Stimulated activated CD4-positive, alpha-beta T cell treated with anti-CD3 and anti-CD28 coated beads, Interleukin-12 subunit alpha, Interleukin-12 subunit beta, amount 100 ng/mL, for 24 hours (primary cell): ENCODE measurements at places on chromosomes 2 and 18.

GRCh38 chr18:70373042-70373519 lies 84.2 kb downstream of the SOCS6 start:
- DNase-seq, result no peak

- no peak for DNase-seq
These were observed 22.6 kb downstream of the ST6GAL2 start for GRCh38 chr2:106863387-106863786.

DNA sequence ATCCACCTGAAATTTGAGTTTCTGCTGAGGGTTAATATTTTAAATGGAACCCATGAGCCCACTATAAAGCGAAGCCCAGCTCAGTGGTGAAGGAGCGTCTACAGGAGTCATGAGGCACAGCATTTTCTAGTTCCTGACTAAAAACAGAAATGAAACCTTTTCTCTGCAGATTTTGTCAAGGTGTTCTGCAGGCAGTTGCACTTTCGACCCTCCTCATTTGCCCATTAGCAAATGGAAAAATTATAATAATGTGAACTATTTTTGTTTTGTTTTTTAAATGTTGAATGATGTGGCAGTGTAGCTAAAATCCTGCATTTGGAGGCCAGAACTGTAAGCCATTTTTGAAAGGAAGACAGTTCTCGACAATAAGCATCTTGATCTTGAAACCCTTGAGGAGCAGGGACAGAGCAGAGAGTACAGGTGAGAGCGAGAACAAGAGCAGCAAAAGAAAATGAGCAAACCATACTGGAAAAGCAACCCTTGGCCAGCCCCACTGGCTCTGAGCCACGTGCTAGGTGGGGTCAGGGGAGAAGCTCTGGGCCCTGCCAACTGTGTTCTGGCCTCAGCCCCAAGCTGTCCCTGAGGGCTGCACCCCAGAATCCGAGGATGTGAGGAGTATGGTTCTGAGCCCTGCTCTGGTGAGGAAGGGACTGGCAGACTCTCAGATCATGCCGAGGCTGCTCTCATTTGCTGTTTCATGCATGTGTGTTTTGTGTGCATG lies 26.4 kb upstream of the COPS8 start:
- no peak for DNase-seq

GRCh38 chr2:38775097-38775920 lies 2.7 kb upstream of the GEMIN6 start:
- DNase-seq, result no peak

- no peak for DNase-seq
These were observed 543 bp upstream of the STARD7 start for GRCh38 chr2:96209011-96209728.

DNA sequence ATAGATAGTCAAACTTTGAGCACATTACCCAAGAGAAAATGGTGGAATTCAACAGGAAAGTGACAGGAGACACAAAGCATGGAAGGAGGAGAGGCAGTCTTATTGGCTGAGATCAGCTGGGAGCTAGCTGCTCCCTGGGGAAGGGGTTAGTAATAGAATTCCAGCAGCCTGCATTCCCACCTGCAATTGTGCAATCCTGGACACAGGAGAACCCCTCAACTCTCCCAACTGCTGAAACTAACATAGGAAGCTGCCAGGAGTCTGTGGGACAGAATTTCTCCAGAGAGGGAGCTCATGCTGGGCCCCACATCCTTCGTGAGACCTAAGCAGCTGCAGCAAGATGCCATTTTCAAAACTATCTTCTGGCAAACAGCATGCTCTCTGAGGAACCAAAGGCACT lies 69.8 kb upstream of the ACVR1C start:
- no peak for DNase-seq

DNA sequence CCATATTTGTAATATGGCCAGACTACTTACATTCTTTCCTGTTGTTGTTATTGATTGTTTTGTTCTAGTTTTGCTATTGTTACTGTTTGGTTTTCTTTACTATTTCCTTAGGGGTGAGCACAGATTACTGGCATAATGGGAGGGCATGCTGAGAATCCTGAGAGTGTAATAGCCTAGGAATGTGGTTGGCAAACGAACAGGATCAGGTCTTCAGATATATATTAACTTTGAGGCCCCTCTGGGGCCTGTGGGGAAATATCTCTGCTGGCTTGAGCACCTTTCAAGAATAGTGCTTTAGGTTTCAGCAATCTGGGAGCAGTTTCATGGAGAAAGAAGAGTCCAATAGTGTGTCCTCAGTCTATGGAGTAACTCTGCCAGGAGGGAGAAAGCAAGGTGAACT lies 144.4 kb downstream of the THSD7B start:
- no peak for DNase-seq

DNA sequence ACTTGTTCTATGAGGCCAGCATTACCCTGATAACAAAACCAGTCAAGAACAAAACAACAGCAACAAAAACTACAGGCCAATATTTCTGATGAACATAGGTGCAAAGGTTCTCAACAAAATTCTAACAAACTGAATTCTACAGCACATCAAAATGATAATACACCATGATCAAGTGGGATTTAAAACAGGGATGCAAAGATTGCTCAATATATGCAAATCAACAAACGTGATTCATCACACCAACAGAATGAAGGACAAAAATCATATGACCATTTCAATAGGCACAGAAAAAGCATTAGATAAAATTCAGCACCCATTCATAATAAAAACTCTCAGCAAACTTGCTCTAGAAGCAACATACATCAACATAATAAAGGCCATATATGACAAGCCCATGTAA lies 173.6 kb downstream of the CAMKMT start:
- no peak for DNase-seq

DNA sequence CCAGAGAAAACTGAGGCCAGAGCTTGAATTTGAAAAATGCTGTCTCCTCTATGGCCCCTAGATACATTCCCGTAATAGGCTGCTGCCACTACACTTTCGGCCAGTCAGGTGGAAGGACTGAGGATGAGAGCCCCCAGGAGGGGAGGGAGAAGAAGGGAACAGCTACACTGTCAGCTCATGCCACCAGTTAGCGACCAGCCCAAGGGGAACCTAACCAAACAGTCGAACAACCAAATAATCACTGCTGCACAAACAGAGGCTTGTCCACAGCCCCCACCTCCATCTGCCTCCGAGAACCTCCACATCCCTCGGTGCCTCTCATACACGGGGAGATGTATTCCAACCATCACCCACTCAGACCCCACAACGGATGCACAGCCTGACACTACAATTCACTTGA lies 7.3 kb downstream of the ZNF516 start:
- DNase-seq, result no peak

GRCh38 chr2:197929008-197929885 lies 124.9 kb downstream of the PLCL1 start:
- no peak for DNase-seq

DNA sequence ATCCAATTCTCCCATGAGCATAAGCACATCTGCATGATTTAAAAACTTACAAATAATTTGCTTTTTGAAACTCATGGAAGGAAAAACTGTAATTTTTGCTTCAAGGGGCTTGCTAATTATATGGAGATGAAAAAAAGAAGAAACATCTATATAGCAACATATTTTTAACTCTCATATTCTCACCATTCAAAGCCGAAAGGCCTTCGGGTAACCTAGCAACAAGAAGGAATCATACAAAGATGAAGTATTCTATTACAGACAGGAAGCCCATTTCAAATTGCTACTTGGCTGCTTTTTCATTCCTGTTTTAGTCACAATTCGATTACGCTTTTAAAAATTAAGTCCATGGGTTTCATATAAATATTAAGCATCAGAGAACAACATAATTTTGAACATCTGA lies 39.2 kb upstream of the RNU4ATAC start:
- DNase-seq, result no peak

DNA sequence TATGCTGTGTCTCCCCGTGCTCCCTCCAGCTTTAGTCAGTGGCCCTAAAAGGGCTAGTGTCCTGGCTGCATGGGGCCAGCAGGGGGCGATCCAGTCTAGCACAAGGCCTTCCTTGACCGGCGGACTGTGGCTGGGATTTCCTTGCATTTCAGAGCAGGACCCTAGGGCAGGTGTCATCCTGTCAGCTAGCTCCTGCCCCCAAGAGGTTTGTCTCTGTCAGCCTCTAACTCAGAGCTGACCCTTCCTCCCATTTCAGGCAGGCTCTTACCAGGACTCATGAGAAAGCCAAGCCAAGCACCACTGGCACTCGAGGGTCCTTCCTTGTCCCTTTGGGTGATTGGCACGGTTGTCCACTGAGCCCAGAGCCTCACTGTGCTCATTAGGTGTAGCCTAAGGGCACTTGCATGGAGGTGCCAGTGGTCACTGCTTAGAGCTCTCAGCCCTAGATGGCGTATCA lies 140.3 kb downstream of the RPIA start:
- no peak for DNase-seq

GRCh38 chr18:74299746-74300145 lies 8.0 kb upstream of the CYB5A start:
- DNase-seq, result no peak

DNA sequence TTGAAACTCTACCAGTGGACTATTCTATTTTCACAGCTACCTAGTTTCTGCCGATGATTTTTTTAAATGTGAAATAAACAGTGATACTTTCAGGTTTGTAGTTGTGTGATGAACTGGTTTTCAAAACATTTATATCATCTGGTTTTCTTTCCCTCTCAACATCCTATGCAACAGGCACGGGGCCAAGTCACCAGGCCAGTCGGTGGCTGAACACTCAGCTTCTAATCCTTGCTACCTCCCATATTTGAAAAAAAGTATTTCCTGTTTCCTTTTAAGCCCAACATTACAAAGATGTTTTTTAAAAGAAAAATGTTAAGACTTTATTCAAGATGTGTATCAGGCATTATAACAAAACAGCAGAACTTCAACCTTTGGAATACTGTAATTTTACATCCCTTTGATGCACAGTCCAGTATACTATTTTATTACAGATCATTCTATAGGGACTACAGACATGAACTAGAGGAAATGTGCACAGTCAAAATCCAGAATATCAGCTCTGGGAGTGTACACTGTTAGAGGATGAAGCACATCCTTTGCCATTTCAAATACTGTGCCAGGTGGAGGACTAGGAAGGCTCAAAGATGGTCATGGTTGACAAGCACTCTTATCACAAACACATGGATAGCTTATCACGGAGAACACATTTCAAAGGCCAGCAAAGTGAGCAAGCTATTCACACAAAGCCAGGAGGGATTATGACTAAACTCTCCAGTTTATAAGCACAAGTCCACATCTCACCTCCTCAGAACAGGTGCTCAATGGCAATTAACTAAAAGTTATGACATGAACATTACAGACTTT lies 14.6 kb downstream of the MRPL35 start:
- DNase-seq, result no peak

- DNase-seq, result no peak
These were observed 6.0 kb upstream of the IL1R2 start for GRCh38 chr2:101985793-101986164.

- DNase-seq, result no peak
These were observed 212.3 kb downstream of the MGAT5 start for GRCh38 chr2:134466141-134466540.

- no peak for DNase-seq
These were observed 61.3 kb upstream of the RAPGEF4 start for GRCh38 chr2:172674034-172674967.

- DNase-seq, result no peak
These were observed 446 bp upstream of the EFHD1 start for GRCh38 chr2:232632904-232633412.

DNA sequence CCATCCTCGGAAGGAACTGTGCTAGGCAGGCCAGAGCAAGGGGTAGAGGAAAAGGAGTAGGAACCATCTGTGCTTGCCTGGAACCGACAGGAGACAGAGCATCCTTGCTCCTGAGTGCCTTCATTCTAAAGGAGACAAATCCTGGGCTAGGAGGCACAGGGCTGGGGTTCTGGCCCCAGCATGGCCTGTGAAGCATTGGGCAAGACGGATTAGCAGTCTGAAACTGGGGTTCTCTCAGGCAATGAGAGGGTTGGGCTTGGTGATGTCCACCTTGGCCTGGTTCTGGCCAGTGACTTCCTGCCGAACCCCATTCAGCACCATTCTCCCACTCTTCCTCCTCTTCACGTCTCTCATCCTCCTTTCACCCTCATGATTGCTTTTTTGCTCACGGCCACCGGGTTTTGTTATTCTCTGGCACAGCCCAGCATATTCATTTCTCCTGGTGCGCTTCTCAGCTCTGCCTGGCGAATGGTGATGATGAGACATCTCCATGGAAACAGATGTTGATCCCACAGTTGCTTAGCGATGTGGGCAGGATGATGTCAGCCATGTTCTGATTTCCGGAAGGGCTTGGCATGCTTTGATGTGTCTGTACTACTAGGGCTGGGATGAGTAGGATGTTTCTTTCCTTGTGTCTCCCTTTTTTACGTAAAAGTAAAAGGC lies 127.7 kb downstream of the CAPN13 start:
- no peak for DNase-seq

GRCh38 chr18:40366521-40366920 lies 1588.5 kb upstream of the PIK3C3 start:
- no peak for DNase-seq

GRCh38 chr2:106356291-106356690 lies 111.9 kb downstream of the RGPD3 start:
- DNase-seq, result no peak

DNA sequence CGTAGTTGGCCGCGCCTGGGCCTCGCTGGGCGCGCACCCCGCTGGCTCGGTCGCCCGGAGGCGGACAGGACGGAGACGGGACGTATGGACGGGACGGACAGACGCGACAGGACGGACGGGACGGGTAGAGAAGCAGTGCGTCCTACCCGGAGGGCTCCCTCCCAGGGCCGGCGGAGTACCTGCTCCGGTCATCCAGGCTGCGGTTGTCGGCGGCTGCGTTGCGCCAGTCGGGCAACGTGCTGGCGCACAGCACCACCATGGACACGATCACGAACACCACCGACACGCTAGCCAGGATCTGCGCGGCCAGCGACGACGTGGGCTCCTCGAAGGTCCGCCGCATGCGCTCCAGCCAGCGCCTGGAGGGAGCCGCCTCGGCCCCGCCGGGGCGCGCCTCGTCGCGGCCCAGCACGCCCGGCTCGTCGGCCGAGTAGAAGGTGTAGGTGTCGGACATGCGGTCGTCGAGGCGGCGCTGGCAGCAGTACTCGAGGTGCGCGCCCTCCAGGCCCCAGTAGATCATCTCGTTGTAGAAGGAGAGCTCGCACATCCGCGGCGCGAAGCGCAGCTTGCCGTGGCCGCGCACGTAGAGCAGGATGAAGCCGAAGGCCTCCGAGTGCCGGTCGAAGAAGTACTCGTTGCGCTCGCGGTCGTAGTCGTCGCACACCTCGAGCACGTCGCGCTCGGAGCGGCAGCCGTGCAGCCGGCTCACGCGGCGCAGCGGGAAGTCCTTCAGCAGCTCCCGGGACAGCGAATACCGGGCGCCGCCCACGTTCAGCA lies 903 bp downstream of the KCNG3 start:
- DNase-seq, result no peak

- no peak for DNase-seq
These were observed 263.2 kb downstream of the TGIF1 start for GRCh38 chr18:3713166-3713565.

DNA sequence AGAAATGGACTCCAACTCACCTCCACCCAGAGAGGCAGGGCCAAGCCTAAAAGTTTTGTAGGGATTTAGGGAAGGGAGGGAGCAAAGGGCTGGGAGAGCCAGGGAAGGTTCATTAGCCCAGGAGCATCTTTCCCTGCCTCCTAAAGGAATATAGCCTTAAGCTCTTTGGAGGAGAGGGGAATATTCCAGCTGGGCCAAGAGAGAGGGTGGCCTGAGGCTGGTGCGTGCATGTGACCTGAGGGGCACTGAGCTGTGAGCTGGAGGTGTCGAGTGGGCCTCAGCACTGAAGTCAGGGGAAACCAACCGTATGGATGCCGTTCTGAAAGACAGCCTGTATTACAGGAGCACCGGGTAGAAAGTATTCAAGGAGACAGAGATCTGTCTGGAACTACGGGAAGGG lies 112.6 kb downstream of the KLHL29 start:
- no peak for DNase-seq
